ENCODE measurements at places on chromosomes 2 and 18.

DNA sequence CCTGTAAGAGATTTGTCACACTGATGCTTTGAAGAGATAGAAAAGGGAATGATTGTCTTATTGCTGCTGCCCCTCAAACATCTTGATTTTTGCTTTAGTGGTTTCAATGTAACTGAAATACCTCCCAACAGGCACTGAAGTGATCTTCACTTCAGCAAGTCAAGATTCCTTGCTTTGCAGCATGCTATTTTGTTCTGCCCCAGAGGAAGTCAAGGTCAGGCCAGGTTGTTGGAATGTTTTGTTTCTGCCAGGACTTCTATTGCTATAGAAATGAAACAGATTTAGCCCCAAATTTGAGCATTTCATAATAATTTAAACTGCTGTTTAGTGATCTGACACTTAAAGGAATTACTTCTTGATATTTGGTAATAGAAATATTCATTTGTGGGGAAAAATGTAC lies 277.6 kb downstream of the ZNF804A start:
- no peak for DNase-seq

DNA sequence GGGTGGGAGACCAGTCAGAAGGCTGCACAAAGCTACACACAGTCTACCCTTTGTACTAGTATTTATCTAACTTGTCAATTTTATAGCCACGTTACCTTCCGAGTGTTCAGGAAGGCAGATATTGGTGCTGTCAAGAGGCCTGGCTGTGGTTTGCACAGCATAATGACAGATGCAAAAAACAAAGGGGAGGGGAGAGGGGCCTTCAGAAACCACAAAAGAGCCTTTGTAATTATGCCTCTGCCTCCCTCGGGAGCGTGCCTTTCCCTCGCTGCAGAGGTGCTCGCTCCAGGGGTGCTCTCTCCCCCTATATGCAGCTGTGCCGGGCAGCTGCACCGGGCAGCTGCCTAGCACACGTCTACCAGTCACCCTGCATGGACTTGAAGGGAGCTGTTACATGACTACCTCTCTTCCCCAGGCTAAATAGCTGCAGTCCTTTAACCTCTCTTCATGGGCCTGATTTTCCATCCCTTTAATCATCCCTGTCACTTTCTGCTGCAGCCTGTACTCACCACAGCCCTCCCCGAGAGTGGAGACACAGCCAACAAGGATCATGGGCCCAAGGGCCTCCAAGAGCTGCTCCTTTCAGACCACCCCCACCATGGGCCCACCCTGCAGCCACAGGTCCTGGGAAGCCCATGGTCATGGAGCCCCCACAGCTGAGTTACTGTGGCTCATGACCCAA lies 168.4 kb upstream of the PKDCC start:
- no peak for DNase-seq

DNA sequence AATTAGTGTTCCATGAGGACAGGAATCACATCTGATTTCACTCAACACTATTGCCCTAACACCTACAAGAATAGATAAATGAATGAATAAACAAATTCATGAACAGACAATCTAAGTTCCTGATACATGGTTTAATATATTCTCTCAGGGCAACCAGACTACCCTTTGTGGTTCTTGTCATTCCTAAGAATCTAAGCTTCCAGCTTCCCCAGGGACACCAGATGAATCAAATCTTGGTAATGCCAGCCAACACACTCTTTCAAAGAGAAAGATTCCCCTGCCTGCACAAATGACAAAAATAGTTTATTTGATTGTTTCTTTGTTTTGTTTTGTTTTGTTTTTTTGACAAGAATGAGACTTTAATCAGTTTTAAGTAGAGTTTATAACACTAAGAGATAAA lies 237.5 kb upstream of the CHAC2 start:
- no peak for DNase-seq

GRCh38 chr2:157903151-157903550 lies 27.0 kb upstream of the ACVR1 start:
- peak; percentile 53 for DNase-seq

DNA sequence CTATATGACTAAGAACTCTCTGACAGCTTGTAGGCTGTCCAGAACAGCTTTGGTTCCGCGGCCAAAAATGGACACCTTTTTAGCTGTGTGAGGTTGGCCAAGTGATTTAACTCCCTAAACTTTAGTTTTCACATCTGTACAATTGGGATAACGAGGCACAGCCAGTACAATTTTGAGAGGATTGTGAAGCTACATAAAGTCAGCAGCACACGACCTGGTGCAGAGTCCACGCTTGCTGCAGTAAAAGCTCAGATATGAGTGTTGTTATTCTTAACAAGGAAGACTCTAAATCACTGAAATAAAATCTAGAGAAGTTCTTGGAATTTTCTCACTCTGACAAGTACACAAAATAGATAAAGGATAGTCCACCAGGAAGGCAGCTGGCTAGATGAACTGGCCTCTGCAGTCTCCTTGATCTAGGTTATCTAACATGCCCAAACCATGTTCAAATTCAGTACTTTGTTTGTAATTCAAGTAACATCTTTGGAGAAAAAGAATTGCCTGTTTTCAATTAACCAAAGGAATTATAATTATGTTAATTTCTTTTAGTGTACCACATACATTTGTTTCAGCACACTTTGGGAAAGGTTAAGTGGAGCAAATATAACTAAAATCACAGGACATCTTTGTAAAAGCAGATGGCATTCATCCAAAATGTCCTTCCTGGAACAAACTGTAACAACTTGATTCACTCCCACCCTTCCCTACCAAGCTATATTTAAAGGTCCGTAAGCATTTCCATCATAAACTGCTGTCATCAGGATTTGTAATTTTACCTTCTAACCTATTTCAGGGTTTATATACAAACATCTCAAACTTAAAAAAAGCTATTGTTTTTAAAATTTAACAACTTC lies 201.7 kb upstream of the STK17B start:
- no peak for DNase-seq

GRCh38 chr2:59530258-59530657 lies 1023.2 kb downstream of the BCL11A start:
- no peak for DNase-seq
